ENCODE measurements at places on chromosomes 6 and 20.

DNA sequence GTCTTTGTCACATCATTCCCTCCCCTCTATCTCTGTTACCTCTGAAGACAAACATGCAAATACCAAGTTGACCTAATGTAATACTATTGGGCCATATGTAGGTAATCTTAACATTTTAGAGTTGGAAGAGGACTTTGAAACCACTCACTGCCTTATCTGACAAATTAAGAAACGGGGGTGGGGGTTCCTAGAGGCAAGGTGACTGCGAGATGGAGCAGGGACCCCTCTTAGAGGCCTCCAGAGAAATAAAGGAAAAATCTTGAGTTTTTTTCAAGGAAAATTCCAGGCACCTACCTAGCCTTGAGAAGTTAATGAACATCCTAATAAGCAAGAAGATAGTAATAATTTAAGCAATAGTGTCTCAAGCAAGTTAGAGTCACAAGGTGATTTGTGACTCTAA lies 270.8 kb downstream of the CD83 start:
- DNase-seq = no peak

DNA sequence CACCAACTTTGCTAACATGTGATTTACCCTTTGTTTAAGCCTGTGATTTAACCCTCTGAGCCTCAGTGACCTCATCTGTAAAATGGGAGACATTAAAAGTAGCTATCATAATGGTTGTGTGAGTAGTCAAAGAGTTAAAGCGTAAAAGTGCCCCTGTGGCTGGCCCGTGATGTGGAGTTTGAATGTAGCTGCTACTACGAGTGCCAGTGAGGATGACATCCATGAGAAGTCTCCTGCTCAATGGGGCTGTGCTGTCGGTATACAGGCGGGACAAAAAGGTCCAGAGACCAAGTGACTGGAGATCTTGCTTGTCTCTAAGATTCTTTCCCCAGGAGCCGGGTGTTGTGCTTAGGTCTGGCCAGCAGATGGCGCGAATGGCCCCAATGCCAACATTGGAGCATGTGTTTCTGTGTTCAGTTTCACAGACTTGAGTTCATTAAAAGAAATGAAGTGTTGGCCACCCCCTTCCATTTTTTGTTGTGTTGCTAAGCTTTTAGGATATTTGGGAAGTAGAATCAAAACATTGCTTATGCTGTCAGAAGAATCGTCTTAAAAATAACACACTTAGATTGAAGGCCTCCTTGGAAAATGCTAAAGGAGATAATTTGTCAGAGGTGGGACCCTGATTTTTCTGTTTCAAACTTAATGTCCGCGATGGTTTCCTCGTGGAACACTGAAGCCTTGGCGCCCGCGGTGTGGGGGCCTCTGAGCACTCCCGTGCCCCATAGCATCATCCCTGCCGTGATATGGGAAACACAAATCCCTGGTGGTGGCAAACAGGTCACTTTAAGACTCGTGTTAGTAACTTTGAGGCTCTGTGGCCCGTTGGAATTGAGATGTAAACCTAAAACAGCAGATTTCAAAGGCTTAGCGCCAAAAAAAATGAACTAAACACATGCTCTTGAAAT lies 9.3 kb upstream of the RBM38 start:
- peak; percentile 78 for DNase-seq

DNA sequence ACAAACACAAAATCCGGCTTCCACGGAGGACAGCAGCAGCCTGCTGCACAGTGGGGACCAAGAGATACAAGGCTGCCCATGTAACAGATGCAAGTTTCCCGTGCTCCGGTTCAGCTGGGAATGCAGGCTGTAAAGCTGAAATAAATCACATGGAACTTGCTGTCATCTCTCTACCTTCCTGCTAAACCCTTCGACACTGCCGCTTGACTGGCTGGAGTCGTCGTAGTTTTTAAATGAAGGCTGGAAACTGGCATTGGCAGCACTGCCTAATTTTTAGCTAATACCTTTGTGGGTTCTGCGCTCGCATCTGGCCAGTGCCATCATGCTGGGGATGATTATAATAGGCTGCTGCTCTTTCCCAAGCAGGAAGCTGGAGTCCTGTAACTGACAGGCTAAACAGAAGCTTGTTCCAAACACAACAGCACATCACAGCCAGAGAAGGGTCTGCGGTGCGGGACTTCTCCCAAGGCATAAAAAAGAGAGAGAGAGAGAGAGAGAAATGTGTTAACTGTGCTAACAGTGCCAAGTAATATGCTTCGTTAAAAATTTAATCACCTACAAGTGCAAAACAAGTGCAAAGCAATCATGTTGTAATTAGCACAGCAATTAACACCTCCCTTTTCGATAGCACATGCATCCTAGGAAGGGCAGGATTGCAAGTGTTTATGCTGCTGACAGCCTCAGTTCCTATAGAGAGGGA lies 146.1 kb downstream of the TFAP2A start:
- no peak for DNase-seq

DNA sequence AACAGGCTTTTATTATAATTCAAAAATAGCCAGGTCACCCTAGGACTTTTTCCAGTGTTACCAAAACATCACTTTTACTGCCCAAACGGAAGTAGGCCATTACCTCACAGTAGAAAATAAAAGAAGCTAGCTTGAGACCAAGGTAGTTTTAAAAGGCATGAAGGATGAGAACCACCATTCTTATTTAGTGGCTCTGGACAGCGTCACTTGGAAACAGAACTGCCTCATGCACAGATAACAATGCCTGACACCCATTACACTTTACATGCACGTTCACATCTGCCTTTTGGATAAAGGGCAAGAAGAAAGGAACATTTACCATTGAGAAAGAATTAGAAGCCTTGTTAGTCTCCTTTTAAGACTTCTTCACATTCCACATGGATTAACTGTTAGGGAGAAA lies 1.9 kb upstream of the PAQR8 start:
- no peak for DNase-seq

DNA sequence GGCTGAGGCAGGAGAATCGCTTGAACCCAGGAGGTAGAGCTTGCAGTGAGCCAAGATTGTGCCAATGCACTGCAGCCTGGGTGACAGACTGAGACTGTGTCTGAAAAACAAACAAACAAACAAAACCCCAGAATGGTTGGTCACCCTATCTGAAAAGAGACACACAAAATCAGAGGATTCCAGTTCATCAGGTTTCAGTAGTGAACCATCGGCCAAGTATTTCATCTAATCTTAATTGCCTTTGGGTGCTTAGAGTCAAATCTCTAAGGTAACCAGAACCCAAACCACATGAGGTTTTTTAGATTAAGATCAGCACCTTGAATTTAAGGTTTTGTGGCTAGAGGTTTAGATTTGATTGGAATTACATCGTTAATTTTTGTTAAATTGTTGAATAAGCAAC lies 8.3 kb upstream of the ZBTB2 start:
- DNase-seq = no peak

DNA sequence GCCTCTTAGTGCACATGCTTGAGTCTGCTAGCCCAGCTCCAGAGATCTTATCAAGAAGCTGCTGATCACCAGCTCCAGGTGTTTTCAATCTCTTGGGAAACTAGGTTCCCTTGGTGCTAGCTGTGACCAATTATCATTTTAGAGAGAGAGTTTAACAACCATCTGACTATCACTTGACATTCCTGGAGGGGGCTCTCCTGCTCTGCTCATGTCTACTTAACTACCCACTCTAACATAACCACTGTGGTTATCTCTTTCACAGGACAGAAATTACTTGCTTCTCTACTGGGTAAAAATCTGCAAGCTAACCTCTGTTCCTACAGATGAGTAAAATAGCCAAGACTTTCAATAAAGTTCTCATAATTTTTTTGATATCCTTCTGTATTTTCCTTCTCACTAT lies 823.4 kb upstream of the GJE1 start:
- no peak for DNase-seq

DNA sequence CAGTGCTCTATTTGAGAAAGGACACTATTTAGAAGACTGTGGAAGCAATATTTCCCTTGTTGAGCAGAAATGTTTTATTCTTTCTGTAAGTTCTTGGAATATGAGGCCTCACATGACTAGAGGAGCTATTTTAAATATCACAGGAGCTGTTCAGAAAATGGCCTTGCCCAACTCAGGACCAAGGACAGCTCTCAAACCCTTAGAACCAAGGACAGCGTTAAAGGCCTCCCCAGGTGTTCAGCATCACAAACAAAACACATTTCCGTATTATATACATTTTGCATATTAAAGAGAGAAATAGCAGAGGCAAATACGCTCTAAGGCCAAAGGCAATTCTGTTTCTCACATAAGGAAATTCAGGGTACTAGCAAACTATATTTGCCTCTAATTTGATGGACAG lies 631.4 kb downstream of the CDH26 start:
- no peak for DNase-seq

DNA sequence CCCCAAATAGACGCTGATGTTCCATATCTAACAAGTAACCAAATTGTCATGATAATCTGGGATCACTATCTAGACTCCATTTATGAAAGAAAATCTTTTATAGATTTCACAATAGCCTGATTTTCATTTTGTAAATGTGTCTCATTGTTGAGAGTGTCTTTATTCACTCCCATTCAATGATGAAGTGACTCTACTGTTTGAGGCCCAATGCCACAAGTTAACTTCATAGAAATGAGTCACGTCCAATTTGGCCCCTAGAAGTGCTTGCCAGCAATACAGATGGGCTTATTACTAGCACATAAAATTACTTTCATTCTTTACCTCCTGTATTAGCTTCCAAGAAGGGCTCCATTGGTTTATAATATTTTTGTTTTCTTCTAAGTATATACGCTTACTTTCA lies 6.3 kb downstream of the IPCEF1 start:
- DNase-seq = no peak

- DNase-seq = no peak
Observed at GRCh38 chr20:20489054-20489453, 121.2 kb downstream of the INSM1 start.

- DNase-seq = no peak
Observed at GRCh38 chr6:134733801-134734200, 216.1 kb downstream of the ALDH8A1 start.

DNA sequence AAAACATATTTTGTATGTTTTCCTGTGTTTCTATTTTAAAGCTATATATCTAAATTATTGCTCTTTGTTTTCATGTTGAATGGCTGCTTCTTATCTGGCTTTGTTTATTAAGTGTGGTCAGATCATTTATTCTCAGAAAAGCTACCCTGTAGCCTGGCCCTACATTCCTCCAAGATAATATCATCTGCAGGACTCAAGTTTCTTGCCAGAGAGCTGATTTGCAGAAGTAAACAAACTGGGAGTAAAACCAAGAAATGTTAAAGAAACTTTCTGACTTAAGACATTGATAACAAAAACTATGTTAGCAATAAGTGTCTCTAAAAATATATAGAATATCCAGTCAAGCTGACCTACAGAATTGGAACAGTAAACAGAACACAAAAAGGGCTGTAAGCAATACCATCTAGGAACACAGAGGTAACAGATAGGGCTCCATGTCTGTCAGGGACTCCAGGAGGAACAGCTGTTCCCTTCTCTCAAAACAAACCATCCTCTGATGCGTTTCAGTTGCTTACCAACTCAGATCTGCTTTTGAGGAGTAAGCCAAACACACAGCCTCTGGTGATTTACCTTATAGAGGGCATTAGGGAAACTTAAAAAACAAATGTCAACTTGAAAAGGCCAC lies 17.5 kb upstream of the CEP85L start:
- DNase-seq = no peak

DNA sequence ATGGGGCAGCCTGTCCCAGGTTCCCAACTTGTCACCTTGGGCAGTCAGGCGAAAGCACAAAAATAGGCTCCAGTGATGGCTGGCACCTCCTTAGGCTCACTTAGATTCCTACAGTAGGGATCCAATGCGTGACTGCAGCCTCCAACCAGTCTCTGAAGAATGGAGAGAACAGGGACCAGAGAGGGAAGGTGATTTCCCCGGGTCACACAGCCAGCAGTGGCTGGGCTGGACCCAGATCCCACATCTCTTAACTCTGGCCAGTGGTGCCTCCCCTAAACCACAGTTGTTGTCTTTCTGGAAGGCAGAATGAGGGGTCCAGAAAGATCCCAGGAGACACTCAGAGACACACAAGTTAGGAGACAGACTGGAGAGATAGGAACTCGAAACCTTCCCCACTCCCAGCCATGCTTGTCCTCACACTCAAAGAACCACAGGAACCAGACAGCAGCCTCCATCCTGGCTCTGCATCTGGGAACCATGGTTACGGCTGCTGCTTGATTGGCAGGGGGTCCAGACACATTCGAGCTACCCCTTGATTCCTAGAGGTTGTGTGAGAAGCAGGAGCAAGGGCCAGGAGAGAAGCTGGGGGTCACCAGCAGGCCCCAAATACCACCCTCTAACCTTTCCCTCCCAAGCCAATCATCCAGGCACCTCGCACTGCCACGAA lies 33.1 kb upstream of the SIRPA start:
- no peak for DNase-seq

DNA sequence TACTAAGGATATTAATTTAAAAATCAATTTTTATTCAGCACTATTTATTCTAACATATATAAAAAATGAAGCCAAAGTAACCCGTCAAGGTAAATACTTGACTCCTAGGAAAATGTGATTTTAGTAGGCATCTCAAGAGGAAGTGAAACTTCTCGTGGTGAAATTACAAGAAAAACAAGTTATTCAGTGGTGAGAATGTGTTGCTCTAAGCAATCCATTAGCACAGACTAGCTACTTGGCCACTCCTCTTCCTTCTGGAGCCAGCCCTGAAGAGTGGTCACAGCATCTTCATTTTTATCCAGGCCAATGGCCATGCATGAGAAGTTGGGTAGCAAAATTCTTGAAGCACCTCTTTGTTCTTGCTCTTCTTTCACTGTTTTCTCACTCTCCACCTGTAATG lies 40.4 kb upstream of the GFRAL start:
- DNase-seq = no peak

DNA sequence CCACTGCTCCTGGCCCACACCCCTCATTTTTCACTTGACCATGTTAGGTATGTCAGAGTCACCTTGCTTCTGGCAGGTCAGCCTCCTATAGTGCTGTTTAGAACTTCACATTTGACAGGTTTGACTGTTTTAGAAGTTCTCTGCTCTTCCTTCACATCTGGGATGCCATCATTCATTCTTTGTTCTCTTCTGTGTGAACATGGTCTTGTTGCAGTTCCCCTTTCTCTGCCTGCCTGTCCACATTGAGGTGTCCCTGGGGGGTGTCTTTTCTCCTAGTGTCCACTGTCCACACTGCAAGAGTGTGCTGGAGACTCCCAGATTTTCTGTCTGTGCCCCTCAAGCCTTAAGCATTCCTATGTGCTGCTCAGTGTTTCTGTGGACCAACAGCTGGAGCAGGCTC lies 89.5 kb downstream of the JARID2 start:
- DNase-seq = no peak

- DNase-seq = no peak
Observed at GRCh38 chr20:4369798-4370124, 351.9 kb upstream of the PRND start.
